ENCODE measurements at places on chromosomes 4 and X. TPM values are rescaled to one million over a fixed set of nuclear protein-coding genes. Genes with fewer than 3 reads are reported as not detected.

Gene SLC6A8
- total RNA-seq: 16.2 TPM

GRCh38 chrX:116009861-116010710 is 160.5 kb upstream of the AGTR2 start:
- peak; percentile 54 for DNase-seq
- no peak overlapping the region for H3K27ac ChIP-seq
- no peaks in the 10 kb centered on the region for H3K27me3 ChIP-seq
- H3K36me3 ChIP-seq: no peaks in the 10 kb centered on the region

DNA sequence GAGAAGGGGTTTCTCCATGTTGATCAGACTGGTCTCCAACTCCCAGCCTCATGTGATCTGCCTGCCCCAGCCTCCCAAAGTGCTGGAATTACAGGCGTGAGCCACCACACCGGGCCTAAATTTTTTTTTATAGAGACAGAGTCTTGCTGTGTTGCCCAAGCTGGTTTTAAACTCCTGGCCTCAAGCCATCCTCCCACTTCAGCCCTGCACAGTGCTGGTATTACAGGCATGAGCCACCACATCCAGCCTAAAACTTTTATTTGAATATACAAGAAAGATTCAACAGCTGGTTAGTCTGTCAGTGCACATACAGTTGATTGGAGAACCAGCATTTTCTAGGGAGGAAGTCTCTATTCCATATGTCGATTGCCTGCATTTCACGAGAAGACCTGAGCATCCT is 91.2 kb downstream of the LRP2BP start:
- peaks cover 5% of the 10 kb centered on the region for H3K4me1 ChIP-seq
- H3K4me3 ChIP-seq: no peak overlapping the region
- H3K27ac ChIP-seq: peak overlapping the region; percentile 18
- no peak for DNase-seq
- no peaks in the 10 kb centered on the region for H3K27me3 ChIP-seq
- H3K36me3 ChIP-seq: peaks cover 6% of the 10 kb centered on the region

DNA sequence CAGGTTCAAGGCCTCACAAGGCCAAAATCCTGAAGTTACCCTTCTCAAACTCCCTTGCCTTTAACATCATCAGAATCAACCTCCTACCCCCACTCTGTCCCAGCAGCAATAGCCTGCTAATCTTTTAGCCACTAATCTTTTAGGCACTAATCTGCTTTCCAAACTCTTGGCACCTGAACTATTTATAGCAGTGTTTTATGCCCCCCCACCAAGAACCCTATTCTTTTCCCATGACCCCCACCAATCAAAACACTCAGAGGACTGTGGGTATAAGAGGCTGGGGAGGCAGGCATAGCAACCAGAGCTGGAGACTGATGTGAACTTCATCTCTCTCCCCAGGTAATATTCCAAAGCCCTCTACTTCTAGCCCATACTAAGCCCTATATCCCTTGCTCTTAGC is at the start of gene ARR3:
Gene ARR3, plus strand, starts transcription at position 301 of the 400 bp plus-strand sequence. CDS start 1,052 bp downstream, outside the sequence.
- no peak within 1 kb of the TSS for H3K27ac ChIP-seq
- H3K4me1 ChIP-seq: no peaks in the 10 kb centered on the region
- H3K27me3 ChIP-seq: no peaks in the 10 kb centered on the region
- H3K36me3 ChIP-seq: no peaks in the 10 kb centered on the region

DNA sequence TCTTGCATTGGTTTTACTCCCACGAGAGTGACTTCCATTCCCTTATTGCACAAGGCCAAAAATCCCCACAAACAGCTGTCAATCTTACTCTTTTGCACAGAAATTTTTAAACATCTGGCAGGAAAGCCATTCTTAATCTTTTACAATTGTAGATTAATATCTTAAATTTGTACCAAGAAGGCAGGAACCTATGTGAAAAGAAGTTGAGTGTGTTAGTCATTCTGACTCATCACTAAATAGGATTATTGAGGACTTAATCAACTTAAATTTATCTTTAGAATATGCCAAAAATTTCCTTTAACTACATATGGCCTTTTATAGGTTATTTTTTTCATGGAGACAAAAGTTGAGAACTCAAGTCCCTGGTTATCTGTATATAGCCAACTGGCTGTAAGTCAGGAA is 49.0 kb upstream of the VEGFC start:
- no peak overlapping the region for H3K27ac ChIP-seq
- no peaks in the 10 kb centered on the region for H3K36me3 ChIP-seq
- no peak for DNase-seq
- H3K4me1 ChIP-seq: no peaks in the 10 kb centered on the region
- no peak overlapping the region for H3K4me3 ChIP-seq

DNA sequence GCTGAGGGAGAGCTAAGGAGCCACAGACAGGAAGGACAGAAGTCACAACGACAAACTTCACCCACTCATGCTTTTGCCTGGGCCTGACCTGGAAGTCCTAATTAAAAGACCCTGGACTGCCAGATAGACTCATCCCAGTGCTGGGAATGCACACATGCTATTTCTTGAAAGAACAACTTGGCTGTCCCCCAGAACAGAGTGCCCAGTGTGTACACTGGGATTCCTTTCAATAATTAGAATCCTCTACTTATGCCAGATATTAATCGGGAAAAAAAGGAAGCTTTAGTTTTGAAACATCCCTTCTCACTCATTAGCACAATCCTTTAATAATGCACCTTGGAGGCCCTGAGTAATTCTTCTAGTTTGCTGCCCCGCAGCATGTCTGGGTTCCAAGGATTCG is 3.4 kb downstream of the HOPX start:
- H3K4me3 ChIP-seq: no peak overlapping the region
- H3K36me3 ChIP-seq: no peaks in the 10 kb centered on the region
- no peak overlapping the region for H3K27ac ChIP-seq
- H3K4me1 ChIP-seq: no peaks in the 10 kb centered on the region
- DNase-seq: no peak

GRCh38 chr4:13872155-13872554 is 244.6 kb upstream of the BOD1L1 start:
- no peak overlapping the region for H3K27ac ChIP-seq
- no peak overlapping the region for H3K4me3 ChIP-seq
- H3K4me1 ChIP-seq: no peaks in the 10 kb centered on the region
- no peaks in the 10 kb centered on the region for H3K36me3 ChIP-seq
